ENCODE measurements at places on chromosomes 2 and 18.

GRCh38 chr2:41484858-41485234 lies 563.0 kb upstream of the PKDCC start:
- DNase-seq = no peak

GRCh38 chr2:199258291-199258690 lies 199.4 kb downstream of the SATB2 start:
- no peak for DNase-seq

DNA sequence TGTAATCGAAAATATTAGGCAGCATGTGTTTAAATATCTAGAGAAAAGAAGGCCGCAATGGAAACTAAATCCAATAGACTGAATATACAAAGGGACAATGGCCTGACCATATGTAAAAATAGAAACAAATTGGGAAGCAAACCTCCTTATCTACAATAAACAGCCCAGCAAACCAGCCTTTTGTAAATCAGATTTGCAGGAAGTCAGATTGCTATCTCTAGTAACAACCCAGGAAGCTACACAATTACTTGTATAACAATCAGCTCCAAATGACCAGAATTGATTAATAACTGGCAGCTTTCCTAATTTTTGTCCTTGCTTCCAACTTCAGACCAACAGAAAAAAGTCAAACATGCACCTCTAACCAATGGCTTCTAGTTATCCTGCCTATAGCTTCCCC lies 860.0 kb downstream of the CPS1 start:
- no peak for DNase-seq

- DNase-seq = peak; percentile 57
Observed at GRCh38 chr2:164992818-164993217, 37.5 kb upstream of the SLC38A11 start.

GRCh38 chr2:105872830-105873229 lies 128.1 kb downstream of the NCK2 start:
- DNase-seq = peak; percentile 52

- DNase-seq = peak; percentile 11
Observed at GRCh38 chr2:129896226-129897100, 83.0 kb upstream of the RAB6C start.

DNA sequence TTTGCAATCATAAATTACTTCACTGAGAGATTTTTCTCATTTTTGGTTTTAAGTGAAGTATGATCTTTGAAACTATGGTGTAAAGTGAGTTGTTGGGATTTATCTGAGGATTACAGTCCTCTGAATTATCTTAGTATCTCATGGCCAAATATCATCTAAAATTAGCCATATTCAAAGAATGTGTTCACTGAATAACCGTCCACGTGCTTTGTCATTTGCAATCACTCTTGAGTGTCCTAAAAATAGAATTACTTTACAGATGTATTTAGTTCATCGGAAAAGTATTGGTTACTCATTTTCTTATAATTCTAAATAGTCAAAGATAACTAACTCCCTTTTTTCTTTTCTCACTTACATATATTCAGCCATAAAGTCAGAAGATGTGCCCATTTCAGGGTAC lies 141.2 kb downstream of the RTN4 start:
- DNase-seq = no peak

DNA sequence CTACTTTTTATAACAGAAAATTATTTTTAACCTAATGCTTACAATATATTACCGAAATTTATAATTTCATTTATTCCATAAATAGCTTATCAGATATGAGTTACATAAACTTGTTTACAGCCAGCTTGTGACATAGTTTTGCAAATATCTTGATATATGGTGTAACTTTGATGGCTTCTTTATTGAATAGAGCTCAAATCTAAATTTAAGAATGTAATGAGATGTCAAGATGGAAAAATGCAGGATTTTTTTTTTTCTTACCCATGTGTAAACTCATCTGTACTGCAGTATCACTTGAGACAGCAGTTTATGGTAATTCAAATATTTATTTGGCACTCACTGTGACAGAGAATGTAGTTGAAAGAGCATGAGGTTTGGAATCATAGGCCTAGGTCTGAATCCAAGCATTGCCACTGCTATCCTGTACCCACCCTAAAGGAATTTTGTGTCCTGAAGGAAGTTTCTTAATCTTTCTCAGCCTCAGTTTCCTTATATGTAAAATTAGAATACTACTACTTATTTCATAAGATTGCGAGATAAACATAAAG lies 3.8 kb downstream of the CREB1 start:
- no peak for DNase-seq

GRCh38 chr2:104582471-104582870 lies 271.4 kb upstream of the POU3F3 start:
- no peak for DNase-seq

GRCh38 chr18:76589316-76589715 lies 94.3 kb upstream of the ZNF516 start:
- DNase-seq = no peak
